ENCODE measurements at places on chromosomes 16 and 17. TPM values are rescaled to one million over a fixed set of nuclear protein-coding genes. Genes with fewer than 3 reads are reported as not detected.

The MYH2 gene
- total RNA-seq = 0.28 TPM

The TERB1 gene
- total RNA-seq = not detected

The OTOA gene
- not detected for total RNA-seq

The PRSS21 gene
- 0.54 TPM for total RNA-seq

The TMEM238L gene
- total RNA-seq = not detected

The WNT9B gene
- 2.2 TPM for total RNA-seq
